ENCODE measurements at places on chromosomes 7 and 10.
A peak's percentile ranks its signal among the peaks of the same experiment; 100 is the strongest.

- no peak for DNase-seq
Measured at GRCh38 chr7:93804726-93805125, 85.8 kb downstream of the TFPI2 start.

GRCh38 chr7:158345731-158346130 is 241.9 kb downstream of the PTPRN2 start:
- no peak for DNase-seq

- DNase-seq = no peak
Measured at GRCh38 chr10:124332426-124332825, 86.3 kb downstream of the OAT start.

GRCh38 chr7:104604706-104605105 is 276.3 kb downstream of the LHFPL3 start:
- DNase-seq = no peak

DNA sequence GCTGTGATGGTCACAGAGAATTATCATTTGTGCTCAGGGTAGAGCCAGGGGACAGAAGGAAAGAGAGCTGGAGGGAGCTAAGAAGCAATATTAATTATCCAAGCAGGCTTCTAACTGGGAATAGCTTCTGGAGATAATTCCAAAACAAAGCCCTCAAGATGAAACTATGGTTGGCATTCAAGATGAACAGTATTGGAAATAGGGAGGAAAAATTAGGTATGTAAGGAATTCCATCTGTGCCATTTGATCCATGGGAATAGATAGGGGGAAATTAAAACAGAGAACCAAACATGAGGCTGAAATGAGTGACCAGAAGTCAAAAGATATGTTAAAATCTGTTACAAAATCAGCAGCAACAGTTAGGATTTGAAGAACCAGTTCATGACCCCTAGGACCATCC is 75.3 kb downstream of the NDUFB2 start:
- DNase-seq = no peak

DNA sequence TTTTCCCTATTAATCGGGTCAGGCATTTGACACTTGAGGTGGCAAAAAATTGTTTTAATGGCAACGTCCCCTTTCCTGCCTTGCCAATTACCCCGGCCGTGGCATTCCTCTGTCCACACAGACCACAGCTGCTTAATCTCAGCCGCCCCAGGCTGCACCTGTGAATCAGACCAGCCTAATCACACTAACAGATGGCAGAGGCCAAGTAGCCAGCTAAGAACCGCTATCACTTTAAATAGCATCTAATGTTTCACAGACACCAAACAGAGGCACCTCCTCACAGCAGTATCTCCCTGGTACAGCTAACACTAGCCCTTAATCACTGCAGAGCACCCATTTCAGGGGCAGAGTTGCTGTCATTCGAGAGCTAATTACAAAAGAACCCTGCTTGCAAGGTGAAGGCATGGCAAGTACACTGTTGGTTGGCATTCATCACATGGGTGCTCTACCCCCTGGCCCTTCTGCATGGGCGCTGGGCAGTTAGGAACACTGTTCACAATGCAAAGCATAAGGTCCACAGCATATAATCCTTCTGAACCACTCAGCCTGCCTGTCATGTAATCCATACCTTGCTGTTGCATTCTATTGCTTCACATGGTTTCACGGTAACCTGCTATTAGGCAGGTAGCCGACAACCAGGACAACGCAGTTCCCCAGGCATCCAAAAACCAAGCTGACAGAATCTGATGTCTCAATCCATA is 38.8 kb downstream of the FGFR2 start:
- DNase-seq = no peak

DNA sequence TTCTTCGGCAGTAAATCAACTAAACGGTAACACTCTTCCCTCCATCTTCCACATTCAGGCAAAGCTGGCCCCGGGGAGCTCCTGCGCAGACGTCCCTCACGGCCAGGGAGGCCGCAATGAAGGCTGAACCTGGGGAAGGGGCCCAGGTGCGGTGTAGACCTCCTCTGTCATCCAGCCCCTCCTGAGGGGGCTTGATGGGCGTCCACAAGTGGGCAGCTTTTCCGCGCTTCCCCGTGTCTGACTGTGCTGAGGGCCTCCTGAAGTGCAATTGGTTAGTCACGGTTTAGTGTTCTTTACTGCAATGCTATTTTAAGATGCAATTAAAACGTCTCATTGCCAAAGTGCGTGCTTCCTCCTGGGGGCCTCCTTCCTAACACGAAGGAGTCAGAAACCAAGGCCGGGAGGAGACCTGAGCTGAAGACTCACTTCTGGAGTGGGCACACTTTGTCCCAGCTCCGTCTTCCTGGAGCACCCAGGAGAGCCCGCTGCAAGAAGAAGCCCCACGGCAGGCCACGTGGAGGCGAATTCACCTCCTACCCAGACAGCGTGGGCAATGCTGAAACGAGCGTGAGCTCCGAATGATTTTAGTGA is 173.3 kb downstream of the ELFN1 start:
- DNase-seq = peak; percentile 1

GRCh38 chr10:95451568-95452524 is 109.3 kb downstream of the SORBS1 start:
- no peak for DNase-seq

DNA sequence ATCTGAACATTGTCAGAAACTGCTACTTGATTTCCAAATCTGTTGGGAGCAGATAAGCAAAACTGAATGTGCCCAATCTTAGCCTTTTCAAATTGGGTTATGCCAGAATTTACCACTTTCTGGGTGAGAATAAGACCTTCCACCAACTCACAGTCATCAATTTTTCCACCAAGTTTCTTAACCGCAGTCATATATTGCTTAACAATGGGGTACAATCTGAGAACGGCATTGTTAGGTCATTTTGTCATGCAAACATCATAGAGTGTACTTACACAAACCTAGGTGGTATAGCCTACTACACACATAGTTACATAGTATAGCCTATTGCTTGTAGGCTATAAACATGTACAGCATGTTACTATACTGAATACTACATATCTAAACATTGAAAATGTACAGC is 16.0 kb downstream of the MRPS33 start:
- DNase-seq = no peak

GRCh38 chr7:34133983-34134782 is 228.8 kb downstream of the BMPER start:
- DNase-seq = peak; percentile 72

- peak; percentile 59 for DNase-seq
Measured at GRCh38 chr7:1054861-1055450, 10.6 kb downstream of the GPR146 start.

- no peak for DNase-seq
Measured at GRCh38 chr10:22997096-22997495, 69.2 kb downstream of the ARMC3 start.

DNA sequence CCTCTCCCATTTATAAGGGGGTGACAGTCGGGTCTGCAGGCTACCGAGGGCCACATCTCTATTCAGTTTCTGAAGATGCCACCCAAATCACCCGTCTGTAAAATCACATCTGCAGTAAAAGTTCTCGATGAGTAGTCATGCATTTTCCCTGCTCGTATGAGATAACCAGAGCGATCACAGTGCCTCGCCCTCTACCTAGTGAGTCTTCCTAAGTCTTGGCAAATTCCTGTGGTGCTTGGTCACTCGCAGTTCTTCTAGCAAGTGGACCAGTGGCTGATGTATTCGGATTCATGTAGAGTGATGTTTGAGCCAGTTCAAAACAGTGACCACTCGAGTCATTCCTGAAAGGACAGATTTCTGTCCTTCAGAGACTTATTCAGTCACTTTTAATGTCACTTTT is 44.9 kb downstream of the INSYN2A start:
- no peak for DNase-seq

GRCh38 chr7:139860090-139860775 is 31.2 kb downstream of the TBXAS1 start:
- peak; percentile 47 for DNase-seq

DNA sequence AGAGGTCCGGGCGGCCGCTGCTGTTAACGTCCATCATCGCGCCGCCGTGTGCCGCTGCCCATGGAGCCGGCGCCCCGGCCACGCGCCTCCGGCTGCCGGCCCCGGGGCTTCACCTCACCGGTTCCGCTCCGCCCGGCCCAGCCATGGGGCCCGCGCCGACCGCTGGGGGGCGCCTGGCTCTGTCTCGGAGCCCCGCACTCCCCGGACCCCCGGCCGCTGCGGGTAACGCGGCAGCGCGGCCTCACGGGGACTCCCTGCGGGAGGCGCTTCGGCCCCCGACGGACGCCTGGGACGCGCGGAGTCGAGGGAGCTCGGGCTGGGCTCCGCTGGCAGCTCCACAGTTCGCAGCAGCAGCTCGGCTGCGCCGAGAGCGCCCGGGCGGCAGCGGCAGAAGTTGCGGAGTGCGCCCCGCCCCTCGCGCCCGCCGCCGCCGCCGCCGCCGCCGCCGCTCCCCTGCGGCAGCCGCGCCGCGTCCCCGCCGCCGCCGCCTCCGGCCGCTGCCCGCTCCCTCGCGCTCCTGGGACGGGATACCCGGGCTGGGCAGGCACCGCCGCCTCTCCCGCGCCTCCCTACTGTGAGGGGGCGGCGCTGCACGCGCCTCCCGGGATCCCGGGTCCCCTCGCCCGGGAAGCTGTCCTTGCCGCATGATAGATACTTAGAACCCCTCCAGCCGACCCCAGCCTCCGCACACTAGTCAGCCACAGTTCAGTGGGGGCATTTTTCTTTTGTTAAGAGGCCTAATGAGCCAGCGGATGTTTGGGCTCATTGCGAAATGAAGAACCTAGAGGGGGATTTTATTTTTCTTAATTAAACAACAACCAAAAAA is at the start of gene HTR7:
Gene HTR7 (minus strand): TSS at position 405 of the 826 bp plus-strand sequence. CDS start 368 bp downstream, at position 37.
- peak; percentile 65 for DNase-seq

GRCh38 chr10:77844713-77845445 is 81.7 kb downstream of the DLG5 start:
- DNase-seq = peak; percentile 75
